ENCODE measurements at places on chromosomes 6 and 20.

- no peak for DNase-seq
These were observed 28.9 kb downstream of the RMND1 start for GRCh38 chr6:151422981-151423380.

GRCh38 chr20:1702855-1703254 is 45.3 kb upstream of the SIRPG start:
- no peak for DNase-seq

DNA sequence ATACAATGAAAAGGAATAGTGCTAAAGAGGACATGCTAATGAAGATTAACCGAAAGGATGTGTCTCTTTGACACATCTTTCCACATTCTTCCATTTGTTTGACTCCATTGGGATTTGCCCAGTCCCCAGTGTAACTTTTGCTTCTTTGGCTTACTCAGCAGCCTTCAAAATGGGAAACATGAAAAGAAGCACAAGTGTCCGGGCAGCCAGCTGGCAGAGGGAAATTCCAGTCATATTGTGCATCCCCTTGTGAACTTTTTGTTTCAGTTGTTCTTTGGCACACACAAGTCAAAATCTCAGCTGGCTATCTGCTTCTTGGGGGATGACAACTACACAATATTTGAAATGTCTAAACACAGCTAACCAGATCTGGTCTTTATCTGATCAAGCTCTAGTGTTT is 157.4 kb downstream of the OGFRL1 start:
- DNase-seq: no peak

- no peak for DNase-seq
These were observed 311.4 kb downstream of the CDH26 start for GRCh38 chr20:60269573-60270162.

DNA sequence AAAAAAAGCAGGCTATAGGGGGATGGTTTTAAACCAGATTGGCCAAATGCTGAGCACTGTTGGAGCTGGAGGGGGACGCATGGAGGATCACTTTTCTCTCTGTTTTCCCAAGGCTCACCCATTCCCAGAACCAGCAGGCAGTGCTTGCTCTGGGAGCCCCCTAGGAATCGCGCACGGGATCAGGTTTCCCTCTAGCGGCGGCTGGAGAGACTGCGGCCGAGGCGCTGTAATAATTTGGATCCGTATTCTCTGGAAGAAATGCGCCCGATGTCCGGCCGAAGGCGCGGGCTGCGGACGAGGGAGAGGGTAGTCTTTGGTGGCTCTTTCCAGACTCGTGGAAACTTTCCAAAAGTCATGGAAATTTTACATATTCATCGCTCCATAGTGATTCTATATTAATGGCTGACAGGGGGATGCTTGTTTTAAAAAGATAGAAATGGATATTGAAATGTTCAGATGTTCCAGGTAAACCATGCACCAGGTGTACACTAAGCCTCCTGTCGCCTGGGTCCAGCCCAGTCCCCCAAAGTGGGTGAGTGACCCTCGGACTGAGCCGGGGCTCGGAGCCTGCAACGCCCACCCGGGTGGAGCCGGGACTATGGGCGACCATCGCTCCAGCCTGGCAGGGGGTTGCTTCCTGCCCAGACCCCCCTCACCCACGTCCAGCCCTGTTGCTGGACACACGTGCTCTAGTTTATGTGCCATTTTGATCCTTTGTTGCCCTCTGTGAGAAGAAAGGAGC is 78.7 kb upstream of the PHACTR3 start:
- DNase-seq: no peak

GRCh38 chr6:35919085-35919826 is 1.6 kb downstream of the SRPK1 start:
- no peak for DNase-seq

GRCh38 chr6:16392010-16392409 is 153.6 kb downstream of the GMPR start:
- no peak for DNase-seq

GRCh38 chr20:31698803-31699718 is 23.6 kb downstream of the BCL2L1 start:
- DNase-seq: peak; percentile 50

- no peak for DNase-seq
These were observed 9.6 kb upstream of the IL17A start for GRCh38 chr6:52176550-52176949.

GRCh38 chr6:20678831-20679352 is 144.6 kb downstream of the CDKAL1 start:
- no peak for DNase-seq

DNA sequence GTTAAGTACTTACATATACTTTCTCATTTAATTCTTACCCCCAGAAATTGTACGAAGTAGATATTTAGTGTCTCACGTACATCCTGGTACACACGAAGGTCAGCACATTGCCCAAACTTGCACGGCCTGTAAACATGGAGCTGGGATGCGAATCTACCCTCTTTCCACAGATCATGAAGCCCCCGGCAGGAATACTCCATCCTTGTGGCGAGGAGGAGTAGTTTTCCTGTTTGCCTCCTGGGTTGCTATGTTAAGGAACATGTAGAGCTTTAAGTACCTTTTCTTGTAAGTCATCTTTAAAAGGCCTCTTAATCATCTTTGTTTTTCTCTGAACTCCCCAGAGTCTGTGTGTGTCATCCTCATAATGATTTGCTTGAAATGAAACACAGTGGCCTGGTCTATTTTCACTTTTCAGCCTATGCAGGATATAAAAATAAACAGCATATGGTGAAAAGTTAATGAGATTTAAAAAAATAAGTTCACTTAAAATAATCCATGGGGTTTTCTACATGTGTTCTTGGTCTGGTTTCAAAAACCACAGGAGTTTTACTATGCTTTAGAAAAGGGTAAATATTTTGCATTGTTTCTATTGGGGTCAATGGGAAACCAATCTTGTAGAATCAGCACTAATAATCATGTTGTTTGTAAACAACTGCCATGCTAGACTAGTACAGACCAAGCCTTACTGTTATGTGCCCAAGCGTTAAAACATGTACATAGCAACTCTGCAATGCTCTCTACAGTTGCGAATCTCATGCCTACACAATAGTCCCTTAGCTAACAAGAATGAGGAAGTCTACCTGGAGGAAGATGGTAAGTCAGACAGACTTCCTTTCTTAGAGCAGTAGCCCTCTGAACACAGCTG is 9.3 kb upstream of the ARID1B start:
- no peak for DNase-seq

DNA sequence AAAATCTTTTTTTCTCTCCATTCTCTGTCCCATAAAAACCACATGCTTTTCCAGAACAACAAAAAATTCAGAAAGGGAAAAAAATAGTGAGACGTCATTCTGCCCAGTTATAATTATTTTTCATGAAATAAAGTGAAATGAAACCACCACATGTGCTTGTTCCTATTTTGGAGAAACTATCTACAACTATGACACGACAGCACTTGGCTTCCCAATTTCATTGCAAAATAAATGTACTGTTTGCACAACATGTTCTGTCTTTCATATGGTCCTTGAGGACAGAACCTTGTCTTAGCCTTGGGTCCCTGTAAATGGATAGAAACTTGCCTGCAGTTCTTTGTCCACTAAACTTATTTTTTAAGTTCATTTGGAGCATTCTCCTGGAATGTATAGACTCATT is 5.6 kb upstream of the MAN1A1 start:
- no peak for DNase-seq

DNA sequence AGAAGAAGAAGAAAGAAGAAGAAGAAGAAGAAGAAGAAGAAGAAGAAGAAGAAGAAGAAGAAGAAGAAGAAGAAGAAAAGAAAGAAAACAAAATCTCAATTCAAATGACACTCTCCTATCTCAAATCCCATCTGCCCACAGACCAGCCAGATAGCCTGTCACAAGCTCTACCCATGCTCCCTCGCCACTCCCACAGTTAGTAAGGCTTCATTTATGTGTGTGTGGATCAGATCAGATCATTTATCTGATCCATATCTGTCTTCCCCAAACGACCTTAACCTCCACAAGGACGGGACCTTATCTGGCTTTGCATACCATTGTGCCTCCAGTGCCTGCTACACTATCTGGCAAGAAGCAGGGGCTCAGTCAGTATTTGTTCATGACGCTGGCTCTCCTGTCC is 81.9 kb upstream of the RREB1 start:
- DNase-seq: no peak

DNA sequence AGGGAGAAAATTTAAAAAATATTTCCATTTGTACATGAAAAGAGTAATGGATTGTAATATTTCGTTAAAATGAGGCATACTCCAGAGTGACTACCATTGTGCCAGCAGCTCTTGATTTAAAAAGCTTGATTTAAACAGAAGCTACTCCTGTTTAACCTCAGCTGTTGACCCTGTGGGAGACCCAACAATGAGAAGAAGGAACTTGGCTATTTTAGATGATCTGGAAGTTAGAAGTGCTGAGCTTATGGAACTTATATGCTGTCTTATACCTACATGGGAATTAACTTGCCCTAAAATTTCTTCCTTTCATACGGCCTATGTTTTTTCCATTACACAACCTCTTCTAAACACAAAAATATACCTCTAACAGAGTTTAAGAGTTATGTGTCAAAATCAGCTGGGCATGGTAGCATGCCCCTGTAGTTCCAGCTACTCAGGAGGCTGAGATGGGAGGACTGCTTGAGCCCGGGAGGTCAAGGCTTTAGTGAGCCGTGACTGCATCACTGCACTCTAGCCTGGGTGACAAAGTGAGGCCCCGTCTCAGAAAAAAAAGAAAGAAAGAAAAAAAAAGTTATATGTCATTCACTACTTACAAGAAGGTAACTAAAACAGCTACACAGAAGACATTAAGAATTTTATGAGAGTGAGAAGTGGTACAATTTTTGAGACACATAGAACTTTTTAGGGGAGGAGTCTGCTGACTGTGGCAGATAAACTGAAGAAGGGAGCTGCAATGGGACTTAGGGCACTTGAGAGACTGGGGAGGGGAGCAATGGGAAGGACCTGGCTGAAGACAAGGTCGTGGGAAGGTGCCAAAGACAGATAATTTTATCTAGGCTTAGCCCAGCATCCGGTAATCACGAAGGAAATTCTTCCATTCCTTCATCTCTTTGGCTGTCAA is 139.9 kb downstream of the MYB start:
- DNase-seq: no peak

GRCh38 chr20:57409672-57410397 is 18.6 kb downstream of the RBM38 start:
- DNase-seq: no peak

GRCh38 chr6:112906726-112907125 is 559.6 kb downstream of the RFPL4B start:
- no peak for DNase-seq
